ENCODE measurements at places on chromosomes 5 and 9.

- DNase-seq = peak; percentile 90
Measured at GRCh38 chr5:88680253-88681132, 202.5 kb downstream of the MEF2C start.

DNA sequence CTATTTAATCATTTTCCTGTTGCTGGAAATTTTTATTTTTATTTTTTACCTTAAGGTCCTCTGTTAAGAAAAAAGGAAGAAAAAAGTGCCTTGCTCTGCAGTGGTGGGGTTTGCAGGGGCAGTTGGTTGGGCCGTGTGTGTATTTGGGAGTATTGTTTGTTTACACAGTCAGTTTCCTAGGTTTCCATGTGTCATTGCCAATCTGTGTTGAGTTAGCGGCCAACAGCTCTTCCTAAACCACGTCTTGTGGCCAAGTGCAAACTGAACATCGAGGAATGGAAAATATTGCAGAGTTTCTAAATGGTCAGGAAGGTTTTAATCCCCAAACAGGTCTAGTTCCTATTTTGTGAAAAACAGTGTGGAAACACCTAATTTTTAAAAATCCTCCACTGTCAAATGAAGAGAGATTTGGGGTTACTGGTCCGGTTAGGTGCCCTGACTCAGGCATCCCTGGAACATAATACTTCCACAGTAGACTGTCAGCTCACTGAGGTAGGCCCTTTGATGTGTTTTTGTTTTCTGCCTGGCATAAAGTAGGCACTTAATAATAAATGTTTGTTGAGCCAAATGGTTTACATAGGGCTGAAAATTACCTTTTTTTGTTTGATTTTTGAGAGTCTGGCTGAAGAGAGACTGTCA, 37.0 kb downstream of the MAMDC2 start:
- no peak for DNase-seq

GRCh38 chr5:154868702-154869101, 10.3 kb downstream of the CNOT8 start:
- no peak for DNase-seq

- no peak for DNase-seq
Measured at GRCh38 chr9:119945686-119946085, 576.5 kb upstream of the BRINP1 start.

DNA sequence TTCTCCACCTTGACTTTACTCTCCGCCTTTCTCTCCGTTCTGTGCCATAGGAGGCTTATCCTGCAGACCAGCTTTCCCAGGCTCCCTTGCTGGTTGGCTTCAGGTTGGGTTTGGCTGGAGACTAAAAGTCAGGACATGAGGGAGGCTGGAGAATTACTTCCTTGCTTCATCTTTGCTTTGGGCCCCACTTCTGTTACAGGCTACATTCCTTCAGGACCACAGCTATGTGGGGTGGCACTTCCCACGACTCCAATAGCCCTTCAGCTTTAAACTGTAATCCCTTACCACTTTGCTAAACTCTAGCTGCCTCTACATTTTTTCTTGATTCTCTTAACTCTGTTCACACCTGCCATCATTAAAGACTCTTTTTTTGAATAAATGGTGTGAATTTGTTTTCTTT, 186.7 kb upstream of the NR4A3 start:
- no peak for DNase-seq

Measured in amygdala (tissue), 56 donors.